ENCODE measurements at places on chromosomes 3 and 15.
A peak's percentile ranks its signal among the peaks of the same experiment; 100 is the strongest.

GRCh38 chr15:71448688-71449114, 333.4 kb downstream of the THSD4 start:
- peak; percentile 62 for DNase-seq

DNA sequence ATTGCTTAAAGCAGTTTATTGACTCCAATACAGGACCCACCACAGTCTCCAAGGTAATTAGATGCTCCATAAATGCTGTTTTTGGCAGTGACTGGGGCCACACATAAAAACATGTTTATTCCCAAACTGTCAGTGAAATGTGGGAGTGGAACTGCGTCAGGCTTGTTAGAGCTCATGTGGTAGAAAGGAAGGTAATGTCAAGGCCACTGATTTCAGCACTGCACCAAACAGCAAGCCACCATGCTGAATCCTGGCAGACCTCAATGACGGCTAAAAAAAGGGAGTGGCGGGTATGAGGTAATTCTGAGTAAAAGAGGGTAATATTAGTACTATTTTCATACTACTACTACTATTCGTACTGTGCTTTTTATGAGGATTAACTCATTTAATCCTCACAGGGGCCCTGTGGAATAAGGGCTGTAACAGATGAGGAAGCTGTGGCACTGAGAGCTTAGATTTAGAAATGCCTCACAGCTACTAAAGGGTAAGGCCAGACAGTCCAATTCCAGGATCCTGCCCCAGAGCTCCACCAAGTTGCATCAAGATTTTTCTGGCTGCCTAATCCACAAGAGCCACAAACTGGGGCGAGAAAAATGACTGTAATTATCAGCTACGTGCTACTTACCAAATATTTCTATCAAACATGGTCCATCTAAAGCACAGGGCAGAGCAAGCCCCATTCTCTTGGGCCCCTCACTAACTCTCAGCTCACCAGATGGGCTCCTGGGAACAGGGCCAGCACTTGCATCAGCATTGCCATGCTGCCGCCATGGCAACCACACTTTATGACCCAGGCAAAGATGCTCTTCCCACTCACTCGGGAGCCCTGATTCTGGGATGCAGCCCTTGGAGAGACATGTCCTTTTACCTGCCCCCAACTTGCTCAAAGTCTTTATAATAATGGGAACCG, 83.6 kb upstream of the SPATA12 start:
- no peak for DNase-seq

DNA sequence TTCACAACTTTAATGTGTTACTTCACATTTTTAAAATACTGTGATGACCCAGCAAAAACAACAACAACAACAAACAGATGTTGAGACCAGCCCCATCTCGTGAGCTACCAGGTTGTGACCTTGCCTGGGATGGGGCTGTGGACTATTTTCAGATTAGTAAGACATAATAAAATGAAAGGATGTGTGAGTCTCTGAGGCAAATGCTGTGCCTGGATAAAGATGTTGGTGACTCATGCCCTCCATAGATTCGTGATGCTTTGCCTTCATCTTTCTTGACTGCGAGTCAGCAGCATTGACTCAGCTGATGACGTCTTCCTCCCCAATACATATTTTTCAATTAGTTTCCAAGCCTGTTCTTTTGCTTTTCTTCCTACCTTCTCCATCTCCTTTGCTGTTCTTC, 453.0 kb upstream of the CFAP20DC start:
- peak; percentile 24 for DNase-seq

DNA sequence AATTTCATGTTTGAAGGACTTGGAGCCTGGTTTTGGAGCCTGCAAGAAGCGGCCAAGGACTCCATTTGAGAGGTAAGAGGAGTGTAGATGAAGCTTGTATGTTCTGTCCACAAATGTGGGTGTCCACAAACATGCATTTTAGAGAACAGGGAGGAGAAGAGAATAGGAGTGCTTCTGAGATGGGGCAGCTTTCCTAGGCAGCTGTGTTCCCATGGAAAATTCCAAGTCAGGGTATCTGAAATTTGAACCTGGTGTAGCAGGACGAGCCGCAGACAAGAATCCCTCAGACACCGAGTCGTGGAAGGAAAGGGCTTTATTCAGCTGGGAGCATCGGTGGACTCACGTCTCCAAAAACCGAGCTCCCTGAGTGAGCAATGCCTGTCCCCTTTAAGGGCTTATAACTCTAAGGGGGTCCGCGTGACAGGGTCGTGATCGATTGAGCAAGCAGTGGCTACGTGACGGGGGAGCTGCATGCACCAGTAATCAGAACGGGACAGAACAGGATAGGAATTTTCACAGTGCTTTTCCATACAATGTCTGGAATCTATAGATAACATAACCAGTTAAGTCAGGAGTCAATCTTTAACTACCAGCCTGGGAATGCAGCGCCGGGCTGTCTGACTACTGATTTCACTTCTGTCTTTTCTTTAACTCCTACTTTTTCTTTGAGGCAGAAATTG, 71.4 kb upstream of the WDR72 start:
- no peak for DNase-seq

DNA sequence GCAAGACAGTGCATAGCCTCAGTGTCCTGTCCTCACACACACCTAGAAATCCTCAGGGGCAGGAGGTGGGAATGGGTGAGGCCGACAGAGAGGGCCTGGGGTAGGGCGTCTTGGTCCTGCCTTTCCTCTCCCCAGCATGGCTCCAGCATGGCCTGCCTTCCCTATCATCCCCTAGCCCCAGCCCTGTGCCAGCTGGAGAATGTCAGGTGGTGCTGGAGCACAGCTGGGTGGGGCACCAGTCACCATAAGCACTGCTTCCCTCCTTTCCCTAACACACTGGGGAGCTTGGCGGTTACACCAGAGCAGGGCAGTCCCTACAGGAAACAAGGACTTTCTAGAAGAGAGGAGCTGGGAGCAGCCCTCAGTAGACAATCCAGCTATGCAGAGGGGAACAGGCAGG, 236.8 kb downstream of the KLF13 start:
- DNase-seq = no peak
